ENCODE measurements at places on chromosomes 1 and 21.
A peak's percentile ranks its signal among the peaks of the same experiment; 100 is the strongest.

DNA sequence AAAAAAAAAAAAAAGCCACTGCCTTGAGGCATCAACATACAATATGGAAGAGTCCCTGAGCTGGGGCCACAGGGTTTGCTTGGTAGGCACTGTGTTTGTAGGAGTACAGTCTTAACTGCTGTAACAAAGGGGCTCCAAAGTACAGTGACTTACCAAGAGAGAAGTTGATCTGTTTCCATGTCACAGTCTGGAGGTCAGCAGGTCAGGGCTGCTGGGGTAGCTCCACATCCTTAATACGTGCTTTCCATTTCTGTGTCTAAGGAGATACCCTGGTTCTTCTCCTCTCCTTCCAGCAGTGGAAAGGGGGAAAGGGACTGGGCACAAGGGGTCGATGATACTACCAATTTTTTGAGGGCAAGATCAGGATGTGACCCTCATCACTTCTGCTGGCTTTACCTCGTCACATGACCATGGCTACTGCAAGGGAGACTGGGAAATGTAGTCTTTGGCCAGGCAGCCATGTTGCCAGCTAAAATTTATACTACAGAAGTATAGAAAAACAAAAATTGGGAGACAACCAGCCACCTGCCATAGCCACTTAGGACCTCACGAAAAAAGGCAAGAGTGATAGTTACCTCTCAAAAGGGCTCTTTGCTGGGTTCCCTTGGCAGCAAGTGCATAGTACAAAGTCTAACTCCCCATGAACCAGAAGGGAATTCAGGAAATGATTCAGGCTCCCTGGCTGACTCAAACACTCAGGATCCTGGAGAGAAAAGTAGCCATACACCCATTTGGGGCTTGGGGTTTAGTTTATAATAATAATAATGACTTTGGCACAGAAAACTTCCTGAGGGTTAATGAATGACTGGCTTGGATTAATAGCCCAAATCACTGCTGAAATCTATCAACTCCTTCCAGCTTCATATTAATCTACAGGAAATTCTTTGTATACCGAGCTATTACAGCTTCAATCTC lies 52.7 kb upstream of the ATP5PO start:
- DNase-seq = peak; percentile 21

GRCh38 chr1:11541956-11542355 lies 63.0 kb downstream of the DISP3 start:
- no peak for DNase-seq

DNA sequence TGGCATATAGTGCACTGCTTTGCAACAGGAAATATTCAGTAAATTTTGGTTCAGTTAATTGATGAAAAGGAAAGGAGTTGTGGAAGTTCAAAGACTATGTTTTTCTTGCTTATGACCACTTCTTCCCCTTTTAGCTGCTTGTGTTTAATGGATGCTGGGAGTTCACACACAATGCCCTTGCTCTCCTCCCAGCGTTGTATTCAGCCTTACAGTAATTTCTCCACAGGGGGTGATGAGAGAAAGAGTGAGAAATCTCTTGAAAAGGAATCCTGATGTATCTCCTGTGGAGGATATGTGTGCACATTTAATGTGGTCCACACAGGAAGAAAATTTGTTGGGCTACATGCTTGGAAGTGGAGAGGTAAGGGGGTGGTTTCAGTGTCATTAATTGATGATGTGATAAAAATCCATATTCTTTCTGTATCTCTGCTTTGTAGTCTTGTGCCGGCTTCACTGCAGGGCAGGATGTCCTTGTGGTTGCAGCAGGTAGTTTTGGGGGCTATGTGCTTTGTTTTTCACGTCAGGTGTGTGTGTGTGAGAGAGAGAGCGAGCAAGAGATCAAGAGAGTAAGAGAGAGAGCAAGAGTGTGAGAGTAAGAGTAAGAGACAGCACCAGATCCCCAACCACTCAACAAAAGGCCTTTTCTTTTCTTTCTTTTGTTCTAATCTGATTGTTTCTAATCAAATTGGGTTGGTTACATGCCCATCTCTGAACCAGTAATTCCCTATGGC lies 204.4 kb downstream of the RWDD3 start:
- DNase-seq = no peak

DNA sequence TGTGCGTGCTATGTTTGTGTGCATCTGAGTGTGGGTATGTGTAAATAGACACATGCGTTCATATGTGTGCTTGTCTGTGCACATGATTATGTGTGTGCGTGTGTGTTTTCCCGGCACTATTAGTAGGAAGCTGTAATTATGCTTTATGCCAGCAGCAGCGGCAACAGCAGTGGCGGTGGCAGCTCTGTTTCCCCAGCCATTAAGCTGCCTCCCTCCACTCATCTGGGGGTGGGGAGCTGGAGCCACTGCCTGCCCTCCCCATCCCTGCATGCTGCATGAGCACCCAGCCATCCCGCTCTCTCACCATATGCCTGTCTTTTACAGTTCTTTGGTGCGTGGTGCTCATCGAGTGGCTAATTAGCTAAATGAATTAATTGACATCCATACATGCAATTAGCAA lies 30.5 kb upstream of the ACOT11 start:
- DNase-seq = no peak

DNA sequence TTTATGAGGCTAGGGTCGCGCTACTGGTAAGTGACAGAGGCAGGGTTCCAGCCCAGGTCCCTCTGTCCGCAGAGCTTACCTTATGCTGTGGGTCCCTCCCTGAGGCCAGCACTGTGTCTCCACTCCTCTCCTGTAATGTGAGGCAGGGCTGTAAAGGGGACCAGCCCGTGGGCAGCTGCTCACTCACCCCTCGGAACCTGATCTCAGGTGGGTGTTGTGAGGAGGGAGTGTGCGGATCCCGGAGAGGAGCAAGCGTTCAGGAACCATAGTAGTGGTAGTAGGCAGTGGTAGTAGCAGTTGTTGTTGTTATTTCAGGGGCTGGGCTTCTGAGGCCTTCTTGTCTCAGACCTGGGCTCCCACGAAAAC lies 1.7 kb downstream of the ZC3H12A start:
- no peak for DNase-seq

DNA sequence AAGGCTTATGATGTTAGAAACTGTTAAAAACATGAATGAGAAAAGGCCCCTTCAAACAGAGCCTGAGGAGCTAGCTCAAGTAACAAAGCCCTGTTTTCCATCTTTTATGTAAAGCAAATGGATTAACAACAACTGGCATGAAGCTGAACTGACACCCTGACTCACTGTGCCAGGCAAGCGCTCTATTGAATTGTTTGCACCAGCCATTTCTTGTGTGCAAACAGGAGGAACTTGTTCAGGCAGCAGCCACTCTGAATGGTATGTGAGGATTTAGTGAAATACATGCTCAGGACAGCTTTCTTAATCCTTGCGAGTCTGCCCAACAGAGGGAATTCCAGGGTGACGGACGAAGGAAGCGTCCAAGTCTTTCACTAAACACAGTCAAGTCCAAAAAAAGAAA lies 291.1 kb upstream of the ADGRL2 start:
- DNase-seq = no peak

DNA sequence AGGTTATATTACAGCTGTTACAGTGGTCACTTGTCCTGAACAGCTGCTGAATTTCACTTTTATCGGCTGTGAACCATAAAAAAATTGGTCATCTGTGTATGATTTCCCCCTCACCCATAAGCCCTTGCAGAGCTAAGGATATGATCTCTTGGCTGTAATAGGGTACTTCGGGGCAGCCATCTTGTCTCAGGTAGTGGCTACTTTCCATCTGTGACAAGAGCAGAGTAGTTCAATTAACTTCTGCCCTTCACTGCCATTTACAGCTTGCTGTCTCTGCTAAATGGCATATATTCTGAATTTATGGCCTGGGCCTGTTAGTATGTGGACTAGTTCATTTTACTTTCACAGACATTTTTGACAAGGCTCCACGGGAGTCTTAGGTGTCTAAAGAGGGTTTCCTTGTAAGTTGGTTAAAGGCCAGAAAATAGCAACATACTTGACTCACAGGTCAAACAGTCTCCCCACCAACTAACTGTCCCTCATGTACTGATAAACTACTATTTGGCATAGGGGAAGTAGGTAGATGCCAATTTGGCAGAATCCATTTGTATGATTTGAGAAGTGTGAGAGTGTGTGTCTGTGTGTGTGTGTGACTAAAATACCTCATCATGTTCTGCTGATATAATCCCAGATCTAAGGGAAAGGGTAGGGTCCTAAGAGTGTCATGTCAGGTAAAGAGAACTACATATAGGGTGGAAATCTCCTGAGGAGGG lies 151.6 kb downstream of the KCTD3 start:
- DNase-seq = no peak

GRCh38 chr1:236875975-236876374 lies 80.9 kb downstream of the MTR start:
- no peak for DNase-seq

- DNase-seq = peak; percentile 16
These were observed 5.4 kb downstream of the PPP2R5A start for GRCh38 chr1:212290608-212291007.

DNA sequence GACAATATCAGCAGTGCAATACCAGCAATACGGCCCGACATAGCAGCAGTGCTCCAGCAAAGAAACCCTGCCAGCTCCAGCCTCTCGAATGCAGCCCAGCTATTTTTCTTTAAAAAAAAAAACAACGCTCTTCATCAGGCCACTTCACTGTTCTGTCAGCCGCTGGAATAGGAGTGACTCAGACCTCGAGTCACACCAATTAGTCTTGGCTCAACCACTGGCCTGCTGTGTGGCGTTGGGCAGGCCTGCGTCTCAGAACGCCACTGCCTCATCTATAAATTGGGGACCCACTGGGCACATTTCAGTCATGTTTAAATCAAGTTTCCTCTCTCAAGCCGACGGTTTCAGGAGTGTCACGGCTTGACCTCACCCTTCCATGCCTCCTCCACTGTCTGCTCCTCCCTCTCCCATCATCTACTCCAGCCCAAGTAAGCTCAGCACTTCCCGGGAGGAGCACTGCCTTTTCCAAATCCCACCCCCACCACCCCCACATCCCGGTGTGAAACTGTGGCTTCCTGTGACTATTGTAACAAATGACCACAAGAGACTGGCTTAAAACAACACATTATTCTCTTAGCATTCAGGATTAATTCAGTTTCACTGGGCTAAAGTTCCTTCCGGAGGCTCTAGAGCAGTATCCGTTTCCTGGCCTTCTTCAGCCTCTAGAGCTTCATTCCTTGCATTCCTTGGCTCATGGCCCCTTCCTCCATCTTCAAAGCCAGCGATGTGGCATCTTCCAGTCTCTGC lies 71.9 kb upstream of the EFHD2 start:
- peak; percentile 28 for DNase-seq

- DNase-seq = no peak
These were observed 95.1 kb upstream of the F3 start for GRCh38 chr1:94636624-94637023.

- peak; percentile 44 for DNase-seq
These were observed 10.1 kb downstream of the C1orf162 start for GRCh38 chr1:111483876-111484275.

DNA sequence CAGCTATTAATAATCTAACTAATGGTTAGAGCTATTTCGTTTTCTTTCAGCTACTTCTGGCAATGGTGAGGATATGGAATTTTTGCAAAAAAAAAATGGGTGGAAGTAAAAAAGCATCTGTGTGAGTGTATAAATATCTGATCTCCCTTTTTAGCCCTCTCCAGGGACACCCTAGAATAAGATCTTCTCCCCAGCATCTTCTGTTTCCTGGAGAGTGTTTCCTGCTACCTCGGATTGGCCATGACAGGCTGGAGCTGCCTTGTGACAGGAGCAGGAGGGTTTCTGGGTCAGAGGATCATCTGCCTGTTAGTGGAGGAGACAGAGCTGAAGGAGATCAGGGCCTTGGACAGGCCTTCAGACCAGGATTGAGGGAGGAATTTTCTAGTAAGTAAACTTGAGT lies 23.8 kb downstream of the HSD3B2 start:
- no peak for DNase-seq

DNA sequence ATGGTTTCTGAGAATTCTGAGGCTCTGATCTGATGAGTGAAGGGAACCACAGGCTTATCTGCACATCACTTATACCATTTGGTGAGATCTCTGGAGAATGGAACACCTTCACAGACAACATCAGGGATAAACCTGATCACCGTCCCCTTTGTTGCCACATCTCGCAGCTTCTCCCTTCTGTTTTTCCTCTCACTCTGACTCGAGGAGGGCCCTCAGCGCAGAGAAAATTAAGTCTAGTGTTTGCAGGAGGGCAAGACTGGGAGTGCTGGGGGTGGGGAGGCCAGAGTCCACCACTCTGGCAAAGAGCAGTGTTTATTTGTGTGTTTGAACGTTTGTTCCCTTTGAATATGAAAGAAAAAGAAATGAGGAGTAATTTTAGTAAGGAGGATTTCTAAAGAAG lies 29.0 kb upstream of the BATF3 start:
- DNase-seq = no peak

- DNase-seq = no peak
These were observed 34.9 kb downstream of the AHDC1 start for GRCh38 chr1:27569088-27569460.

DNA sequence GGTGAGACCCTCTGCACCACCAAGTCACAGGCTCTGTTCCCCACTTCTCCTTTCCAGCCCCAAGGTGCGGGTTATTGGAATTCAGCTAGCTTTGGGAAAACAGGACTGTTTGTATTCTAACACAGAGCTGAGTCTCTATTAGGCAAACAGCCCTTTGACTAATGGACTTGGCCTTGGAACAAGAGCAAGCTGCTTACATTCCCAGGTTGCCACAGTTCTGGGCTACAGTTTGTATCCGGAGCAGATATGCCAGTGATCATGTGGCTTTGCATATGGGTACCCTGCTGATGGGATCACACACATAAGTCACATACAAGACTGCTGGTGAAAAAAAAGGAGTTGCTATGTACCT lies 110.5 kb upstream of the COA6 start:
- DNase-seq = no peak

- no peak for DNase-seq
These were observed 193.8 kb upstream of the JUN start for GRCh38 chr1:58977598-58977997.

DNA sequence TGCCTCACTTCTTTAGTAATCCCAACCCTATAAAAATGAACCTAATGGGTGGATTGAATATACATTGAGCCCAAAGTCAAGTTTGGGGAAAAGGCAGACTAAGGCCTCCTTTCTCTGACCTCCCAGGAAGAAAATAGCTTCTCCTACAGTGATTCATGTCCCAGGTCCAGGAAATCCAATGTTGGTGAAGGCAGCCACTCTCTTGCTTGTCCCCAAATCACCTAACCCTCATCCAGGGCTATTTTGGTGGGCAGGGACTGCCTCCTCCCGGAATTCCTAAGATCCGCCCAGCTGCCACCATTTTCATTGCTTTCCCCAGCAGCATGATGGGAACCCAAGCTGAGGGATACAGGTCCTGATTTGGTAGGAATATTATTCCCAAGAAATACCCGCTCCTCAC lies 8.4 kb downstream of the MYOG start:
- DNase-seq = no peak

- DNase-seq = no peak
These were observed 19.5 kb downstream of the ZMYM4 start for GRCh38 chr1:35287807-35288640.

- no peak for DNase-seq
These were observed 51.3 kb downstream of the NFASC start for GRCh38 chr1:204921855-204922516.

- DNase-seq = no peak
These were observed 41.8 kb upstream of the USP25 start for GRCh38 chr21:15688016-15688415.

- DNase-seq = no peak
These were observed 492.0 kb upstream of the USP24 start for GRCh38 chr1:55707196-55707595.

- no peak for DNase-seq
These were observed 209.5 kb downstream of the ZP4 start for GRCh38 chr1:237681210-237681609.
